ENCODE measurements at places on chromosomes 7 and 10.

DNA sequence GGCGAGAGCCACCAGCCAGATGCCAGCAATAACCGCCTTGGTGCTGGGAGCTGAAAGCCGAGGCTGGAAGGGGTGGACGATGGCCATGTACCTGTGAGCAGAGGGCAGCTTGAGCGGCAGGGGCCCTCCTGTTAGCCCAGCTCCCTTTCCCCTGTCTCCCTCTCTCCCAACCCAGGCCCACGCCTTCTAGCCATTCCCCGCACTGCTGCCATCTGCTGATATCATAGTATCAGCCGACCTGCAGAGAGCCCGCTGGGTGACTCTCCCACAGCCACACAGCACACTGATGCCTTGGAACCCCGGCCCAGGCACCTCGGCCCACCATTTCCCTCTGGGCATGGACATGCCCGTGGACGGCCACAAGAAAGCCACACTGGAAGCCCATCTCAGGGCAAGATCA is 1.7 kb downstream of the TACR2 start:
- DNase-seq: no peak

DNA sequence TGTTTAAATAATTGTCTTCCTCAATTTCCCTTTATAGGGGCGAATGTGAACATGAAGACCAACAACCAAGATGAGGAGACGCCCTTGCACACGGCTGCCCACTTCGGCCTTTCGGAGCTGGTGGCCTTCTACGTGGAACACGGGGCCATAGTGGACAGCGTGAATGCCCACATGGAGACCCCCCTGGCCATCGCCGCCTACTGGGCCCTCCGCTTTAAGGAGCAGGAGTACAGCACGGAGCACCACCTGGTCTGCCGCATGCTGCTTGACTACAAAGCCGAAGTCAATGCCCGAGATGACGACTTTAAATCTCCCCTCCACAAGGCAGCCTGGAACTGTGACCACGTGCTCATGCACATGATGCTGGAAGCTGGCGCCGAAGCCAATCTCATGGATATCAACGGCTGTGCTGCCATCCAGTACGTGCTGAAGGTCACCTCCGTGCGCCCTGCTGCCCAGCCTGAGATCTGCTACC is 42.1 kb downstream of the ASB4 start:
- DNase-seq: no peak

DNA sequence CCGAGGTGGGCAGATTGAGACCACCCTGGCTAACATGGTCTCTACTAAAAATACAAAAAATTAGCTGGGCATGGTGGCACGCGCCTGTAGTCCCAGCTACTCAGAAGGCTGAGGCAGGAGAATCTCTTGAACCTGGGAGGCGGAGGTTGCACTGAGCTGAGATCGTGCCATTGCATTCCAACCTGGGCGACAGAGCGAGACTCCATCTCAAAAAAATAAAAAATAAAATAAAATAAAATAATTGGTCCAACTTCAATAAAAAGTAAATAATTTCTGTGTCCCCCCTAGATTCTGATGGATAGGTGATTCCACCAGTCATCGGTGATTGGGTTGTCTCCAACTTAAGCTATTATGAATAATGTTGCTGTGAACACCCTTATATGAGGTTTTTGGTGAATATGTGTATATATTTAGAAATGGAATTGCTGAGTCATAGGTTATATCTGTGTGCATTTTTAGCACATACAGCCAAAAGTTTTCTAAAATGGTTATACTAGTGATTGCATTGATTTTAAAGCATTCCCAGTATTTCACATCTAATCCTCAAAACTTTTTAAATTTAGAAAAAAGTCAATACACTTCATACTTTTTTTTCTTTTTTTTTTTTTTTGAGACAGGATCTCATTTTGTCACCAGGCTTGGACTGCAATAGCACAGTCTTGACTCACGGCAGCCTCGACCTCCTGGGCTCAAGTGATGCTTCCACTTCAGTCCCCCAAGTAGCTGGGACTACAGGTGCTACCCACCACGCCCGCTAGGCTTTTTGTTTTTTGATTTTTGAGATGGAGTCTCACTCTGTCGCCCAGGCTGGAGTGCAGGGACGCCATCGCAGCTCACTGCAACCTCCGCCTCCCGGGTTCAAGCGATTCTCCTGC is 13.7 kb upstream of the SRPK2 start:
- DNase-seq: no peak

- no peak for DNase-seq
These were observed 138.2 kb downstream of the ADAM12 start for GRCh38 chr10:126250045-126250444.

GRCh38 chr10:104577861-104578521 is 63.1 kb upstream of the SORCS3 start:
- no peak for DNase-seq

DNA sequence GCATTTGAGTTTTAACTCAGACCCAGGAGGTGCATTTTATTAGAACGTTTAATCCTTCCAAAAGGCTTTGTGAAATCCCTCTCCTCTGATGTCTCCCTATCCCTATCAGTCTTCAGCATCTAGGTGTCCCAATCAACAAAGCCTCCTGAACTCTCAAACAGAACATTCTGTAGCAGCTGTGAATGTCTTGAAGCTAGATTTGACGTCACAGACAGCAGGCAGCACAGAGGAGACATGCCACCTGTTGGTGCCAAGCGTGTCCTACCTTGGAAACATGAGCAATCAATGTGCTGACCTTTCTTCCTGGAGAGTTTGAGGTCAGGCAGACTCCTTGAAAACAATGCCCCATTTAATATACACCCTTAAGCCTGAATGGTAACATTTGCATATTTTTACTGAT is 125.5 kb downstream of the RNLS start:
- DNase-seq: no peak

DNA sequence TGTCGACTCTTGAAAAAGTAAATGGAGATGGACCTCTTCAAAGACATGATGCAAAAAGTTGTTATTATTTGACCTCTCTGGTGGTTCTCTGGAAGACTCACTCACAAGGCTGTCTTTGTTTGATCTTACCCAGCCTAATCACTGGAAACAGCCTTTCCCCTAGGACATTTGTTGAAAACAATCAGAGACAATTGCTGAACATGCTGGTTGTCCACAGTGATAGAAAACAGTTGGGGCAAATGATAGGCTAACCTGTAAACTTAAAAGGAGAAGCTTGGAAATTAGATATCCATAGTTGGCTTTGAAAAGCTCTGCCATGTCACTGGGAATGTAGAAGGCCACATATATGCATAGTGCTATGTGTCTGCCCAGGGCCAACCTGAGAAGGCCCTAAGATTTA is 22.9 kb upstream of the TES start:
- no peak for DNase-seq

All from GM12892 (cell line).